T-helper 2 cell (primary cell): ENCODE measurements at places on chromosomes 1 and 21.

GRCh38 chr1:229570891-229571516, 12.5 kb upstream of the ABCB10 start:
- no peak for DNase-seq

DNA sequence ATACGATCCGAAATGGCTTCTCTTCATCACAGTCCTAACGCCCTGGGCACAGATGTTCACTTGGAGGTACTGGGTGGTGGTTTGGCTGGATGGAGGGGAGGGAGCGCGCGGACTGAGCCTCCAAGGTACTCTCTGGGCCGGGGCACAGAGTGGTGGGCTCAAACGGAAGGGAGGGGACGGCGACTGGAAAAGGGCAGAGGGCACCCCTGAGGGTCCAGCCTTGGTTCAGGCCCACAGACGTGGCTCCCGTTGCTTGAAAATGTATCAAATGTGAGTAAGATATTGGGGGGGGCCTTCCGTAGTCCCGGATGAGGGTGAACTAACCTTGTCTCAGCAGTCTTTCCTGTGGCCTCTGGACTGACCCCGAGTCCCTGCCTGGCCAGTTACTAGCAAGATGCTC, 463 bp downstream of the IL12RB2 start:
- no peak for DNase-seq

- DNase-seq = no peak
Observed at GRCh38 chr1:41615981-41616380, 131.5 kb upstream of the EDN2 start.

- DNase-seq = no peak
Observed at GRCh38 chr1:216054600-216054999, 368.6 kb downstream of the USH2A start.

DNA sequence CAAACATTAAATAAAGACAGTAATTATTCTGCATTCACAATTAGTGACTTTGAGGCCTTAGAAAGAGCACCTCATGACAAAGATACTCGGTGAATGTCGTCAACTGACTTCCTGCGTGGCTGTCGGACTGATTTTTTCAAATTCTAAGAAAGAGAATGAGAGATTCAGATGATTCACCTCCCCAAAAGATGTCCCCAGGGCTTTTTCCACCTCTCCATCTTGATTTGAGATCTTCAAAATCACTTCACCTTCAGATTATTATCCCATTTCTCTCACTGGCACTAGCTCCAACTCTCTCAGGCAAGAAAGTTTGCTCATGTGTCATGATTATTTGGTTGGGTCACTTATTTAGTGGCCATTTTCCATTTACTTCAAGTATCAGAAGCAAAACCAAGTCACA, 5.0 kb upstream of the EDEM3 start:
- DNase-seq = no peak

DNA sequence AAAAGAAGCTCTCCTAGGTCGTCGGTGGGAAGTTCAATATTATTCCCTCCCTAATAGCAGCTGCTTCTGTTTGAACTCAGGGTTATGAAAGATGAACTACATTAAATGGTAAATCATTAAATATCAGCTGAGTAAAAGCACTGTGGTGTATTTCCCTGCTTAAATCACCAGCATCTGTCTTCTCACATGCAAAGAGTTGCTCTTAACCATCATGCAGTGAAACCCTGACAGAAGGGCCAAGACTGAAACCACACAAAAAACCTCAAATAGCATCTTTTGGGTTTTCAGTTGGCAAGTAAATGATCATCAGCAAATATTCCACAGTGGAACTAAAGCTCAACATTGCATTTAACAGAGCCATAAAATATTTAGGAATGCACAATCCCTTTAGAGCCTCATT, 380.0 kb upstream of the ADGRL2 start:
- no peak for DNase-seq

GRCh38 chr1:212073490-212073889, 37.9 kb downstream of the DTL start:
- no peak for DNase-seq

DNA sequence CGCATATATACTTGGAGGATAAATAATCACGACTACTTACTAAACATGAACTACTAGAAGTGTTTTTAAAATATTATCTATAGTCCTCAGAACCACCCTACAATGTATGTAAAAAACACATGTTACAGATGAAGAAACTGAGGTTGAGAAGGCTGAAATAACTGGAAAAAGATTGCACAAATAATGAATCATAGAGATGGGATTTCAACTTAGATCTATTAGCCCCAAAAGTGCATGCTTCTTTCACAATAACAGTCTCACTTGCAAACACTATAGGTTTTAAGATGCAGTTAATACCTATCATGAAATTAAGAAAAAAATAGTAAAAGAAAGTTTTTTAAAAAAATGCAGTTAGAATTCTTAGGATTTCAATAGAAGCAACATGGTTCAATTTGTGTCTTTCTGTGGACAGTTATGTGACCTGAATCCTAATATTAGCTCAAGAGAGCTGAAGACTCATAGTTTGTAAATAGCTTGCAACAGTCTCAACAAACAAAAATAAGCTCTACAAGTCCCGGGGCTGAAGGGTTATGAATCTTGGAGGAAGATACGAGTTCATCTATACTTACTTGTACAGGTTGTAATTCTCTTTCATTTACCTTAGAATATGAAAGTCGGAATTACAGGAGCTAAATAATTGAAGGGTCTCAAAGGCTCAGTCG, 58.6 kb upstream of the NTPCR start:
- no peak for DNase-seq

DNA sequence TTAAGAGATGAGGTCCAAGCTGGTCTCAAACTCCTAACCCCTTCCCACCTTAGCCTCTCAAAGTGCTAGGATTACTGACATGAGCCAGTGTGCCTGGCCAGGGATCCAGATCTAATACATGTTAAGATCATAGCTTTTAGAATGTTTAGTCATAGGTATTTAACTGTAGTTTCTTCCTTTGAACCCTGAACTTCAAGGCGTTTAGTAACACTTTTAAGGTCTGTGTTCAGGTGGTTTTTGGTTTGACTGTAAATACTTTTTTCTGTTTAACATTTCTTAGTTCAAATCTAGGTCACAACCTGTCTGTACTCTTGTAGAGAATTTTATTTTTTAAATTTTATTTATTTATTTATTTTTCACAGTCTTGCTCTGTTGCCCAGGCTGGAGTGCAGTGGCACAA, 28.1 kb downstream of the RAP1A start:
- no peak for DNase-seq

- DNase-seq = no peak
Observed at GRCh38 chr1:207971331-207972219, 60.6 kb upstream of the CD34 start.

DNA sequence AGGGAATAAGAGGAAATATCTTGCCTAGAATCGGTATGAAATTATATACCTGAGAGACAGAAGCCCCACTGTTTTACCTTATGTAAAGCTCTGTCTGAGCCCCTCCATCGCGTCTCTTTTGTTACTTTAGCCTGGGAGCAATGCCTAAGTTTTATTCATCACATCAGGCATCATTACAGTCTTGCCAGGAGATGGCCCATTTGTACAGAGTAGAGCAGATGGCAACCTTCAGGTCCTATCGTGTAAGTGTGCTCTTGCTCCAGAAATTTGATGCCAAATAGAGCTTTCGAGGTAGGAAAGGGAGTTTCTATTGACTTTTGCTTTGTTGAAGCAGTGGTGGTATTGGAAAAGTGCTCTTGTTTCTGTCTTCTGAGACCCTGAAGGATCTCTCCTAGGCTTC, 24.9 kb downstream of the CFAP126 start:
- DNase-seq = no peak

- no peak for DNase-seq
Observed at GRCh38 chr1:41418857-41419583, 57.8 kb downstream of the FOXO6 start.

DNA sequence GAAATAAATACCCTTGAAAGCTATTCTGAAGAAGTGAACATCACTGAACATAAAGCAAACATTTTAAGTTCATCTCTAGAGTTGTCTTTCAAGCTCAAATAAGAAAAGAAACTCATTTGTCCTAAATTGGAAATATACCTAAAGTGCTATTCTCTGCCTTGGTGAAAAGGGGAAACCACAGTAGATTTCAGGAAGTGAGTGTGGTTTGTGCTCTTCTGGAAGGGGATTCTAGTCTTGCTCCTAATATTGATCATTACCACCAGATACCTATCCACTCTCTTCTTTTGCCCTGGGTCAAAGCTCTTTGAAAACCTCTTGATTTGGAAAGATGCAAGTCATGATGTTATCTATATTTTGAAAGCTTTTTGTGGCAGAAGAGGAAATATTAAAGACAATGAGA, 798.1 kb downstream of the ADGRL2 start:
- no peak for DNase-seq

DNA sequence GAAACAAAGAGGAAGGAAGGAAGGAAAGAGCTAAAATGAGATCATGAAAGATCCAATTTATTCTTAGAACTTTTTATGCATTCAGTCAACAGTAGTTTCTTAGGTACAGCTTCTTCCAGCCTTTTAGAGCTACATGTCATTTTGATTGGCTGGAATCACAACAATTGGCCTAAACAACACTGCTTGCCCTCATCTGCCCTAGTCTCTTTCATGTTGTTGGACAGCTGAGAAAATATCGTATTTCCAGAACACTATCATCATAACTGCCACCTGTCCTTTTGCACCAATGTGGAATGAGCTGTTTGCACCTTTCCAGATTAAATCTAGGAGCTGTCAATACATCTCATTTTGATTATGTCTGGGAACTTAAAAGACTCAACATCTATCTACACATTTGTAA, 161.7 kb downstream of the TGFBR3 start:
- no peak for DNase-seq

GRCh38 chr1:201560328-201561194, 21.6 kb downstream of the NAV1 start:
- no peak for DNase-seq

GRCh38 chr1:231182317-231182716, 20.5 kb downstream of the TRIM67 start:
- no peak for DNase-seq
